ENCODE measurements at places on chromosomes 5 and 9. TPM values are rescaled to one million over a fixed set of nuclear protein-coding genes. Genes with fewer than 3 reads are reported as not detected.
A peak's percentile ranks its signal among the peaks of the same experiment; 100 is the strongest.

DNA sequence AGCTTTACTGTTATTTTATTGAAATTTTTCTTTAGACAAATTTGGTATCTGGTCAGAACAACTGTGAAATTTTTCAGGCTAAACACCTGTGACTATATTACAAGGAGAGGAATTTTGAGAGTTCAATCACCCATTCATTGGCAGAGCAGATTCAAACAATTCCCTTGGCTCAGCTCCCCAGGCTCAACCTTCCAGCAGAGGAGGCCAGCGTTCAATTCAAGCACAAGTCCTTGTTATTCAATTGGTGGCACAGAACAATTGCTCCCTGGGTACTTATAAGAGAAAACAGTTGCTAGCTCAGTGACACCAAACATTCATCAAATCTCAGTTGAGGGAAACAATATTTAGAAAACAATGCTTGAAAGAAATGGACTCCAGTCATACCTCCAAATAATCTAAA lies 83.3 kb downstream of the SUSD1 start:
- peak; percentile 60 for DNase-seq

Gene SERINC5
- 54.6 TPM for total RNA-seq

GRCh38 chr5:38782180-38782835 lies 63.5 kb upstream of the OSMR start:
- no peak for DNase-seq

Gene KIAA0825
- total RNA-seq = 3.1 TPM

Gene PTGES
- not detected for total RNA-seq

DNA sequence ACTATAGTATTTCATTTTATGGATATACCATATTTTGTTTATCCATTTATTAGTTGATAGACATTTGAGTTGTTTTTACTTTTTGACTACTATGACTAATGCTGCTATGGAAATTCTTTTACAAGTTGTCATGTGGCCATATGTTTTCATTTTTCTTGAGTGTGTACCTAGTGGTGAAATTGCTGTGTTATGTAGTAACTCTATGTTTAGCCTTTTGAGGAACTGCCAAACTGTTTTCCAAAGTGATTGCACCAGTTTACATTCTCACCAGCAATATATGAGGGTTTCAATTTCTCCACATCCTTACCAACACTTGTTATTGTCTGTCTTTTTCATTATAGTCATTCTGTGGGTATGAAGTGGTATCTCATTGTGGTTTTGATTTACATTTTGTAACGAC lies 75.4 kb downstream of the GRIA1 start:
- DNase-seq = no peak

Data from left lobe of liver (tissue), 2 donors.